Activated naive CD4-positive, alpha-beta T cell treated with anti-CD3 and anti-CD28 coated beads, Interleukin-2, amount 10 ng/mL, durations not matched to agents 5 hours and 36 hours (primary cell): ENCODE measurements at places on chromosomes 2 and 18. TPM values are rescaled to one million over a fixed set of nuclear protein-coding genes. Genes with fewer than 3 reads are reported as not detected.

CYP26B1 gene
- total RNA-seq: not detected

RIT2 gene
- not detected for total RNA-seq

RNF138 gene
- 65.5 TPM for total RNA-seq

KRTCAP3 gene
- total RNA-seq: 7.4 TPM

LTBP1 gene
- total RNA-seq: 0.43 TPM

NEUROD1 gene
- not detected for total RNA-seq

EFR3B gene
- total RNA-seq: not detected

DPYSL5 gene
- 0.17 TPM for total RNA-seq

SH3YL1 gene
- total RNA-seq: 28.7 TPM

CNDP1 gene
- total RNA-seq: not detected

GKN2 gene
- total RNA-seq: not detected

DLX1 gene
- not detected for total RNA-seq

SIX3 gene
- total RNA-seq: not detected

KCNG2 gene
- not detected for total RNA-seq

APLF gene
- total RNA-seq: 3.5 TPM

NPPC gene
- total RNA-seq: not detected

UGT1A5 gene
- total RNA-seq: not detected

HJURP gene
- total RNA-seq: 93.8 TPM

IL36G gene
- total RNA-seq: not detected

ATRAID gene
- total RNA-seq: 69.8 TPM

B4GALT6 gene
- 0.86 TPM for total RNA-seq

YIPF4 gene
- 29.4 TPM for total RNA-seq

NEU2 gene
- total RNA-seq: not detected

LGALSL gene
- total RNA-seq: 0.84 TPM
